ENCODE measurements at places on chromosomes 2 and 18.

DNA sequence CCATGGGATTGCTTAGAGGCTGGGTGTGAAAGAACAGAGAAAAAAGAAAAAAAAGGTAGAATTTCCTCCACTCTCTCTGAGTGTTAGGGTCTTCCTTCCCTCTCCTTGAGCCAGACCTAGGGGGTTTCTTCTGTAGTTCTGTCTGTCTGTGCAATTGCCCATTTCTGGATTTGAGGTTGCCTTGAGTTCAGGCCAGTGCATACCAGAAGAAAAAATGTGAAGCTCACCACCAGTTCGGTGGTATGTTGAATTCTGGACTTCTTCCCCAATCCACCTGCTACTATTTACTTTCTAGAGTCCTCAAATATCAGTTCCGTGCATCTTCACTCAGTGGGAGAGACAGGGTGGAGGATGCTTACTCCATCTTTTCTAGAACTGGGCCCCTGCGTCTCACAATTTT is 15.3 kb upstream of the SELENOI start:
- H3K27me3 ChIP-seq: no peaks in the 10 kb centered on the region
- H3K27ac ChIP-seq: no peak overlapping the region
- no peak for DNase-seq
- peaks cover 6% of the 10 kb centered on the region for H3K4me1 ChIP-seq
- no peaks in the 10 kb centered on the region for H3K36me3 ChIP-seq
- H3K4me3 ChIP-seq: no peak overlapping the region

- no peak overlapping the region for H3K27ac ChIP-seq
- peaks cover 1% of the 10 kb centered on the region for H3K27me3 ChIP-seq
- H3K36me3 ChIP-seq: no peaks in the 10 kb centered on the region
- H3K4me1 ChIP-seq: no peaks in the 10 kb centered on the region
Measured at GRCh38 chr2:229425598-229425997, 154.5 kb upstream of the PID1 start.

DNA sequence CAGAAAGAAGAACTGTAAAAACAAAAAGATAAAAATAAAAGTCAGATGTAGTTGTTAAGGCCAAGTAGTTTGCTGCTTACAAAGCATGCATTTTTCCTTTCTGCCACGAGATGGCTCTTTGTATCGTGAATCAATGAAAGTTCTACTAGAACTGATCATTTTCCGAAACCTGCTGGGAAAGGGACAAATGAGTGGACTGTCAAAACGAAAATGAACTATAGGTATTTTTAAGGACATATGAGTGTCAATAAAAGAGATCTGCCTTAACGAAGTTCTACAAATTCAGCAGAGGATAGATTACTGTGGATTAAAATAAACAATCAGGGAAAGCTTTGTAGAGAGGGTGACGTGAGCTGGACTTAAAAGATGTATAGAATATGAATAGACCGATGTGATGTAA is 15.0 kb upstream of the ELOA2 start:
- H3K4me1 ChIP-seq: no peaks in the 10 kb centered on the region
- no peaks in the 10 kb centered on the region for H3K36me3 ChIP-seq
- H3K27me3 ChIP-seq: peaks cover 2% of the 10 kb centered on the region

- peaks cover 3% of the 10 kb centered on the region for H3K27me3 ChIP-seq
- DNase-seq: no peak
- H3K4me3 ChIP-seq: no peak overlapping the region
- peaks cover 25% of the 10 kb centered on the region for H3K4me1 ChIP-seq
Measured at GRCh38 chr2:232411901-232412629, 5.4 kb downstream of the ALPG start.

DNA sequence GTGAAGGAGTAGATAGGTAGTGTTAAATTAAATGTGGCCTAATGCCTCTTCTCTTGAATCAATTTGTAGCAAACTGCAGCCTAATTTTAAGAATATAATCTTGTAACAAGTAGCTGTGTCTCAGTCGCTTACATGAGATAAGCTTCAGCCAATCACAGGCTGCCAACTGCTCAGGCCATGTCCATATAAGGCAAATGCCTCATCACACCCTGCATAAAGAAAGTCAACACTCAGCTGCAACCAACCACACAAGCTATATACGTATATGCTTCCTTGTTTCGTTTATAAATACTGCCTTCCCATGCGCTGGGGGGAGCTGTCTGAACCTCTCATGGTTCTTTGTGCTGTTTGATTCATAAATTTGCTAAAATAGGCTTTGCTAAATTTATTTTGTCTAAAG is 476.3 kb downstream of the TRIB2 start:
- no peaks in the 10 kb centered on the region for H3K4me1 ChIP-seq
- no peaks in the 10 kb centered on the region for H3K36me3 ChIP-seq
- no peak overlapping the region for H3K27ac ChIP-seq
- no peak for DNase-seq
- H3K4me3 ChIP-seq: no peak overlapping the region

DNA sequence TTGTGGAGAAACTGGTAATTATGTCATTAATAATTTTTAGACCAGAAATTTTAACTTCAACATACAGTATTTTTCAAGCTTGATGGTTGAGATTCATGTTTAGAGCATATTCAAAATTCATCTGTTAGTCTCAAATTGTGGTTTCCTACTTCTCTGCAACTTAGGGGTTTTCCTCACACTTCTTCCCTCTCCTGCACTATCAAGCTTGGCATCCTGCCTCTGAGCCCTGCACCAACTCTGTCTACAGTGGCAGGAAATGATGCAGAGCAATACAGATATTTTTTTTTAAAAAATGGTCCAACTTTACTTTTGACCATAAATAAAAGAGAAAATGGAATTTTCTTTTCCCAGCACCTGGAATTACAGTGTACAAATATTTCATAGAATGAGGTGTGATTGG is 247.3 kb downstream of the NUP35 start:
- no peak overlapping the region for H3K4me3 ChIP-seq
- no peak for DNase-seq
- H3K27me3 ChIP-seq: no peaks in the 10 kb centered on the region
- no peaks in the 10 kb centered on the region for H3K4me1 ChIP-seq

DNA sequence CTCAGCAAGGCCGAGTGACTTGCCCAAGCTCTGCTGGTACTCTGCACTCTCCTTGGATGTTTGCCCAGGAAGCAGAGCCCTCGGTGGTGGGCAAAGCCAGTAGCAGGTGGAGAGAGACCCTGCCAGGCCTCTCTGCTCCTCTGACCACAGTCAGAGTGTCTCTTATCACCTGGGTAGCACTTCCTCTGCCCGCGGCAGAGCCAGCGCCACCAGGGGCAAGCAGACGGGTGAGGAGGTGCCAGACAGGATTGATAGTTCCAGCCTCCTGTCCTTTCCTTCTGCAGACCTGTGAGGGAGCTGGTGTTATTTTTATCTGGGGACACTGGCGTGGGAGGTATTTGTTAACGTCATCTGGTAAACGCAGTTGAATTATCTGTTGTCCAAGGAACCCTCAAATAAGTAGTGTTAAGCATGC is 152.9 kb downstream of the SMAD7 start:
- H3K27me3 ChIP-seq: peaks cover 6% of the 10 kb centered on the region
- no peak for DNase-seq
- H3K4me3 ChIP-seq: no peak overlapping the region
- H3K4me1 ChIP-seq: no peaks in the 10 kb centered on the region
- H3K27ac ChIP-seq: no peak overlapping the region

DNA sequence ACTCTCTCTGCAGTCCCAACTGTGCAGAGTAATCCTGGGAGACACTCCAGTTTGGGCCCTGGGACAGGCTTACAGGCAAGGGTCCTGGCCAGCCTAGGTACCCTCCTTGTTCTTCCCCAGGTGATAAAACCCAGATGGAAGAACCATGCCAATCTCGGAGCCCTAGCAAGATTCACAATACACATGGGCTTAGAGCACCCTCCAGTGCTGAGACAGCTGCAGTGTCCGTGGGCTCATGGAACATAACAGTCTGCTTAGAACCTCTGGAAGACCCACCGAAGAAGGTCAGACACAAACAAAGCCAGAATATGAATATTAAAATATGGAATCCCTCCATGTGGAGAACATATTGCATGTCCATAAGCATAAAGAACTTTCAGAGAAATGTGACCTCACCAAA is 568.1 kb downstream of the KCNJ3 start:
- H3K36me3 ChIP-seq: no peaks in the 10 kb centered on the region
- H3K4me3 ChIP-seq: no peak overlapping the region
- peaks cover 2% of the 10 kb centered on the region for H3K27me3 ChIP-seq
- H3K4me1 ChIP-seq: no peaks in the 10 kb centered on the region

- H3K27ac ChIP-seq: no peak overlapping the region
- H3K27me3 ChIP-seq: peaks cover 1% of the 10 kb centered on the region
- no peaks in the 10 kb centered on the region for H3K36me3 ChIP-seq
- H3K4me1 ChIP-seq: peaks cover 19% of the 10 kb centered on the region
Measured at GRCh38 chr2:74742471-74742870, 88.4 kb downstream of the SEMA4F start.

- DNase-seq: no peak
- H3K27ac ChIP-seq: no peak overlapping the region
- H3K4me1 ChIP-seq: no peaks in the 10 kb centered on the region
Measured at GRCh38 chr2:14322306-14322705, 310.2 kb upstream of the LRATD1 start.

DNA sequence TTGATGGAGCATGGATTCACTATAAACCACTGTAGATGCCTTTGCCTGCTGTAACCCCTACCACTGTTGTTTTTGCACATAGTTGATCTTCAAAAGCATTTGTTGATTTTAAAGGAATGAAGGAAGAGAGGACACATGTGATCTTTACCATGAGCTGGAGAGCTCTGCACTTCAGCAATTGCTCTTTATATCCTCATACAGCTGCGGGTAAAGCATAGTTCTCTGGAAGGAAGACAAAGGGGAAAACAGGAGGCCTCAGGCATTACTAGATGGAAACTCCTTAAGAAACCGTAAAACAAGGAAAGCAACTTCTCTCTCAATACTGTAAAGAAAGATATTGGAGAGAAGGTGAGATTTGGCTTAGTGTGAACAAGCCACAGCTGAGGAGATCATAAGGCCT is 60.6 kb downstream of the SCG2 start:
- H3K4me1 ChIP-seq: peaks cover 3% of the 10 kb centered on the region
- peaks cover 2% of the 10 kb centered on the region for H3K27me3 ChIP-seq
- DNase-seq: no peak
- H3K27ac ChIP-seq: no peak overlapping the region
- H3K4me3 ChIP-seq: no peak overlapping the region
- no peaks in the 10 kb centered on the region for H3K36me3 ChIP-seq

DNA sequence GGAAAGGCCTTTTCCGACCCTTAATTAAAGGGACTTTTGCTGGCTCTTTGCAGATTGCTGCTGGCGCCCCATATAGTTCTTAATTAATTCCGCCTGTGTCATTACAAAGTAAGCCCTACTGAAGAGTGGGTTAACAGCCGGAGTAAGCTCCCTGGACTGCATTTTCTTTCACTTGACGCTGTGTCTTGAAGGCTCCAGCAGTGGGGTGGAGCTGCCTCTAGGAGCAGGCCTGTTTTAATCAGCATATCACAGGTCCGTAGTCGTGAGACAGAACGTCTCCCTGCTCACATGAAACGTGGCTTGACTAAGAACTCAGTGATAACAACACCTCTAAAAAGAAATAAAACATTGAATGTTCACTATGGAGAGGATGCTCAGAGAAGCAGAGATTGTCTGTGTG is 329.9 kb upstream of the RAB12 start:
- H3K4me3 ChIP-seq: no peak overlapping the region
- H3K27ac ChIP-seq: no peak overlapping the region
- peaks cover 4% of the 10 kb centered on the region for H3K27me3 ChIP-seq
- DNase-seq: no peak
- peaks cover 8% of the 10 kb centered on the region for H3K36me3 ChIP-seq
- peaks cover 3% of the 10 kb centered on the region for H3K4me1 ChIP-seq

- H3K4me3 ChIP-seq: peak overlapping the region; percentile 81
- DNase-seq: no peak
- peaks cover 41% of the 10 kb centered on the region for H3K27me3 ChIP-seq
- H3K36me3 ChIP-seq: peaks cover 50% of the 10 kb centered on the region
Measured at GRCh38 chr2:170821531-170822289, 5.0 kb downstream of the GAD1 start.

- no peaks in the 10 kb centered on the region for H3K27me3 ChIP-seq
- H3K36me3 ChIP-seq: no peaks in the 10 kb centered on the region
- no peak overlapping the region for H3K4me3 ChIP-seq
- no peak for DNase-seq
- no peaks in the 10 kb centered on the region for H3K4me1 ChIP-seq
Measured at GRCh38 chr2:187612857-187613256, 58.6 kb upstream of the TFPI start.

- peaks cover 2% of the 10 kb centered on the region for H3K4me1 ChIP-seq
- no peak for DNase-seq
- no peaks in the 10 kb centered on the region for H3K27me3 ChIP-seq
- no peak overlapping the region for H3K27ac ChIP-seq
- H3K4me3 ChIP-seq: no peak overlapping the region
- H3K36me3 ChIP-seq: no peaks in the 10 kb centered on the region
Measured at GRCh38 chr18:70385474-70385873, 96.6 kb downstream of the SOCS6 start.

- H3K27ac ChIP-seq: no peak overlapping the region
- H3K36me3 ChIP-seq: no peaks in the 10 kb centered on the region
- no peak for DNase-seq
- peaks cover 20% of the 10 kb centered on the region for H3K4me1 ChIP-seq
- no peak overlapping the region for H3K4me3 ChIP-seq
Measured at GRCh38 chr2:134772493-134773169, 53.8 kb upstream of the TMEM163 start.

DNA sequence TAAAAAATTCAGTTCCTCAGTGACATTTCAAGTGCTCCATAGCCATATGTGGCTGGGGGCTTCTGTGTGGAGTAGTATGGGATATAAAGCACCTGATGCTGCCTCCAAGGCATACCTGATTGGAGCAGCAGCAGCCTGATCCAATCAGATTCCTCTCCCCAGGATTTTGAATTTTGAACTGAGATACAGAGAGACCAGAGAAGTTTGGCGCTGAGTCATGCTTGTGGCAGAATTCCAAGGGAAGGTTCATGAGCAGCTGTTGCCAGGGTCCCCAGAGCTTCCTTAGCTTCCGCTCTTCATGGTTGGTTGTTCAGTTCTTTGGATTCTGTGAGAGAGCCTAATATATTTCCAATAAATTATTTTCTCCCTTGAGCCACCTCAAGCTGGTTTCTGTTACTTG is 29.0 kb upstream of the CFAP36 start:
- H3K36me3 ChIP-seq: no peaks in the 10 kb centered on the region
- H3K4me3 ChIP-seq: no peak overlapping the region
- DNase-seq: no peak

- no peak for DNase-seq
- no peak overlapping the region for H3K27ac ChIP-seq
Measured at GRCh38 chr2:207071820-207072219, 93.9 kb downstream of the KLF7 start.

DNA sequence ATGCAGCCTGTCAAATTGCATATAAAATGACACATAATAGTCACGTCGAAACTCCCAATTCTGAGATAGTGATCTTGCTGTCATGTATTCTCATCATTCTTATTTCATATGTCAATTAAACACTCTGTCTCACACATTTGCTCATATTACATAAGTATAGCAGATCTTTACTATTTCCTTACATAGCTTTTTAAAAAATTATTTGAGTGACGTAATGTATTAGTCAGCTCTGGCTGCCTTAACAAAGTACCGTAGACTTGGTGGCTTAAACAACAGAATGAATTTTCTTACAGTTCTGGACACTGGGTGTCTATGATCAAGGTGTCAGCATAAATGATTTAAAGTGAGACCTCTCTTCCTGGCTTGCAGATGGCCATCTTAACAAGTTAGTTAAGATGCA is 1032.3 kb upstream of the NRXN1 start:
- no peak for DNase-seq
- H3K4me3 ChIP-seq: no peak overlapping the region
- H3K4me1 ChIP-seq: no peaks in the 10 kb centered on the region
- H3K27ac ChIP-seq: no peak overlapping the region
- H3K36me3 ChIP-seq: no peaks in the 10 kb centered on the region
